RPMI7951 (cell line): ENCODE measurements at places on chromosomes 4 and X. TPM values are rescaled to one million over a fixed set of nuclear protein-coding genes. Genes with fewer than 3 reads are reported as not detected.

- DNase-seq = peak; percentile 86
Measured at GRCh38 chr4:127012549-127012948, 620.2 kb upstream of the INTU start.

DNA sequence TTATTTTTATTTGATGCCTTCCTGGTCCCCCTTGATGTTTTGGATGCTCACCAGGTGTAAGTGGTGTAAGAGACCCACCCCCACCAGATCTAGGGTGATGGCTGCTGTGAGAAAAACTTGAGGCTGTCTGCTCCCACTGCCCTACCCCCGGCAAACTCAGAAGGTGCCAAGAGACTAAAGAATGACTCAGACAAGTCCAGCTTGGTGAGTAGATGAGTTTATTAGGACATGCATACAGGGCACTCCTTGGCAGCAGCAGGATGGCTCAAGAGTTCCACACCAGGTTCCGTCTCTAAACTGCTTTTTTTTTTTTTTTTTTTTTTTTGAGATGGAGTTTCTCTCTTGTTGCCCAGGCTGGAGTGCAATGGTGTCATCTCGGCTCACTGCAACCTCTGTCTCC is 84.0 kb upstream of the HPF1 start:
- no peak for DNase-seq

GRCh38 chrX:101774340-101774739 is 114.7 kb upstream of the ARMCX2 start:
- DNase-seq = no peak

- no peak for DNase-seq
Measured at GRCh38 chrX:97155816-97156215, 272.1 kb downstream of the RPA4 start.

- no peak for DNase-seq
Measured at GRCh38 chr4:71558248-71558647, 219.4 kb downstream of the SLC4A4 start.

- DNase-seq = no peak
Measured at GRCh38 chr4:36677874-36678273, 396.5 kb downstream of the DTHD1 start.

GRCh38 chr4:78726546-78726945 is 49.6 kb upstream of the BMP2K start:
- no peak for DNase-seq

DNA sequence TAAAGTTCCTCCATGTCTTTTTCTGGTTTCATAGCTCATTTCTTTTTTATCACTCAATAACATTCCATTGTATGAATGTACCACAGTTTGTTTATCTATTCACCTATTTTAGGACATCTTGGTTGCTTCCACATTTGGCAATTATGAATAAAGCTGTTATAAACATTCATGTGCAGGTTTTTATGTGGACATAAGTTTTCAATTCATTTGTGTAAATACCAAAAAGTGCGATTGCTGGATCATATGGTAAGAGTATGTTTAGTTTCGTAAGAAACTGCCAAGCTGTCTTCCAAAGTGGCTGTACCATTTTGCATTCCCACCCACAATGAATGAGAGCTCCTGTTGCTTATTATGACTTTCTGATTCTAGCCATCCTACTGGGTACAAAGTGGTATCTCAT is 36.3 kb upstream of the ZFX start:
- DNase-seq = no peak

DNA sequence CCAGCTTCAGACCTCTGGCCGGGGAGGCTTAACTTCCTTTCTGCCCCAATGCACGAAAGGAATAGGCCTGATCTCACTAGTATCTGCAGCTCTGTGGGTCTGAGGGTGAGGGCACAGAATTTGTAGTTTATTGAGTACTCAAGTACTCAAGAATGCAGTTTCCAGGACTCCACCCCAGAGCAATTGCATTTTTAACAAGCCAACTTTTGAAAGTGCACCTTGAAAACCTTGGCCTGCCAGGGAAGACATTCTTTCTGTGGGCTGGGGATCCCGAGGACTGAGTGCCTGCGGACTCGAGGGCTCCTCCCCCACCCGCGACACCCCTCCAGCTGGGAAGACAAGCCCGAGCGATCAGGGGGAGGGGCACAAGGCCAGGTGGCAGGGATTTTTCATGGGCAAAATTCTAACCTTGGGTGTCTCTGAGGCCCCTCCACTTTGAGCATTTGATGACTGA is 22.4 kb downstream of the RS1 start:
- DNase-seq = no peak

- no peak for DNase-seq
Measured at GRCh38 chr4:7845493-7846128, 94.0 kb downstream of the AFAP1 start.

DNA sequence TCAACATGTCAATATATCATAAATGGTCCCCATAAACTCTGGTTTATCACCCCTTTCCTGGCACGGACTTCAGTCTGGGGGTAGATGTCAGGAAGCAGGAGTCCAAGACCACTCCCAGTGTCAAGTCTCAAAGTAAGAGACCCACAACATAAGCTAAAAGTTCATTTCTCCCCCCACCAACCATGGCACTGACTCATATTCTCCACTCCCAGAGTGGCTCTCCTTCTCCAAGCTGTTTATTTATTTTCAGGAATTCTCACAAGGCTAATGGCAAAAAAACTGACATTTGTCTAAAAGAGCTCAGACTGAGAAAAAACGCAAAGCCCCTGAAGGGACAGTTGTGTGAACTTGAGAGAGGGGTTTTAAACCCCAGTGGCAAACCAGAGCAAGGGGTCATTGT is 217.0 kb downstream of the RAB28 start:
- no peak for DNase-seq

DNA sequence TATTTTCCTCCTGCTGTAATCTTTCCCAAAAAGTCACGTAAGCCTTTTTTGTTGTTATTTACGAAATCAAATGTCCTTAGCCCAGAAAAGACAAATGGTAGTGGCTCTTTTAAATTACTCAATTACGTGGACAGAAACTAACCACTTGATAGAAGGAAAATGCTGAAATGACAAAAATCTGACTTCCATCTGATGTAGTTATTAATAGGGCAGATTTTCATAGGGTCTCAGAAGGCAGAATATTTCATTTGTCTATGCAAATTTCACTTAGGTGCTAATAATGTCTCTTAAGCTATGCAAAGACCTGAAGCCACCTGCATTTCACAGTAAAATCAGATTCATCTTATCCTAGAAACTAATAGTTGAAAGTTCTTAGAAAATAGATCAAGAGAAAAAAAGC is 295.7 kb downstream of the TMA16 start:
- no peak for DNase-seq

DNA sequence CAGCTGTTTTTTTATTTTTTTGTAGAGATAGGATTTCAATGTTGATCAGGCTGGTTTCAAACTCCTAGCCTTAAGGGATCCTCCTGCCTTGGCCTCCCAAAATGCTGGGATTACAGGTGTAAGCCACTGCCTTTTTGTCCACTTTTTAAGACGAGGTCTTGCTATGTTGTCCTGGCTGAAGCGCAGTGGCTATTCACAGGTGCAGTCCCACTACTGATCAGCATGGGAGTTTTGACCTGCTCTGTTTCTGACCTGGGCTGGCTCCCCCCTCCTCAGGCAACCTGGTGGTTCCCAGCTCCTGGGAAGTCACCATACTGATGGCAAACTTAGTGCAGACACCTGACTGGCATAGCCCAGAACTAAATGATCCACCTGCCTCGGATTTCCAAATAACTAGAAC is 2.3 kb upstream of the NSD2 start:
- no peak for DNase-seq

Gene WDR17
- 0.48 and 0.98 TPM in 2 replicates for total RNA-seq

Gene F8
- 0.98 and 1.9 TPM in 2 replicates for total RNA-seq

Gene MMRN1
- not detected in 2 replicates for total RNA-seq

Gene HTN1
- total RNA-seq = not detected in 2 replicates

Gene FRMD7
- total RNA-seq = 0.10 TPM in 1 of 2 replicates, not detected in the other
